ENCODE measurements at places on chromosomes 7 and 10.

DNA sequence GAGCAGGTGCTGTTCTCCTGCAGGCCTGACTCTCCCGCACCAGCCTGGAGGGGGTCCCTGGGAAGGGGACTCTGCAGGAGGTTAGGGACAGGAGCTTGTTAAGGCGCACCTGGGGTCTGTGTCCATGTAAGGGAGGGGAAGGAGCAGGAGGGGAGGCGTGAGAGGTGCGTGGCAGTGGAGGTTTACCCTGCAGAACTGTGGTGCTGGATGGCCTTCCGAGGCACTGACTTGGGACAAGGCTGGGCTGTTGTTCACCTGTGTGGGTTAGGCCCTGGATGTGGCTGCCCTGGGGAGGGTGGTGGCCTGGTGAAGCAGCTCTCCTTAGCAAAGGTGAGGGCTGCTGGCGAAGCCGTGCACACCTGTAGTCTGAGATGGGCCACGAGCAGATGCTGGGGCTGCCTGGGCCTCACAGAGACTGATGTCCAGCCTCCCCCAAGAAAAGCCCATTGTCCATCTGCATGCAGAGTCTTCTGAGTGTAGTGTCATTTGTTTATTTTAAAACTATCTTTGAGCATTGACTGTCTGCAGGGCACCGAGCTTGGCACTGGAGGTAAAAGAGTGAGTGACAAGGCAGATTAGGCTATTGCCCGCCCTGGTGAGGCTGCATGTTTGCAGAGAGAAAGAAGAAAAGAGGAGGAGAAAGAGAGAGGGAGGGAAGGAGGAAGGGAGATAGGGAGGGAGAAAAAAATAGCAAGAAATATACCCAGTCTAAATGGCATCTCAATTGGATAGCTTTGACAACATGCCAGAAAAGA, 225.3 kb downstream of the GLRX3 start:
- DNase-seq = no peak

GRCh38 chr7:16657656-16658279, 11.8 kb downstream of the BZW2 start:
- no peak for DNase-seq

DNA sequence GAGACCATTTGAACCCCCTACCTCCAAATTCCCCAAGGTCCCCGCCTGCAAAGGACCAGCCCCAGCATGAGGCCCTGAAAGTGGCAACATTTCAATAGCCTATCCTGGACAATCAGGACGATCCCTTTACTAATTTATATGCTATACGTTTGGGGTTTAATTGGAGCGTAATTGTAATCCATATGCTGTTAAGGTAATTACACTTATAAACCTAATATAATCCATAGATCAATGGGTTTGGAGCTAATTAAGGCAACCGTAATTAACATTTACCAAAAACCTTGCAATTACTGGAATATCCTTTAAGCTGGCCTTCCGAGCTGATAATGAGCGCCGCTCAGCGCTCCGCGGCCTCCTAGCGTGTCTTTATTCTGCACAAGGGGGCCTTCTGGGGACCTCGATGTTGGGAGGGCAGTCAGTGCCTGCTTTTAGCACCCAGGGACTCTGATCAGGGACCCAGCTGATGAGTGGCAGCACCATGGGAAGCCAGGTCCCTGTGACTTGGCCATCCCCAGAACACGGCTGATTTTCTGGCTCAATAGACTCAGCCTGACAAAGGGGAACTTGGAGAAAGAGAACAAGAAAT, 91.2 kb downstream of the LHPP start:
- DNase-seq = no peak

DNA sequence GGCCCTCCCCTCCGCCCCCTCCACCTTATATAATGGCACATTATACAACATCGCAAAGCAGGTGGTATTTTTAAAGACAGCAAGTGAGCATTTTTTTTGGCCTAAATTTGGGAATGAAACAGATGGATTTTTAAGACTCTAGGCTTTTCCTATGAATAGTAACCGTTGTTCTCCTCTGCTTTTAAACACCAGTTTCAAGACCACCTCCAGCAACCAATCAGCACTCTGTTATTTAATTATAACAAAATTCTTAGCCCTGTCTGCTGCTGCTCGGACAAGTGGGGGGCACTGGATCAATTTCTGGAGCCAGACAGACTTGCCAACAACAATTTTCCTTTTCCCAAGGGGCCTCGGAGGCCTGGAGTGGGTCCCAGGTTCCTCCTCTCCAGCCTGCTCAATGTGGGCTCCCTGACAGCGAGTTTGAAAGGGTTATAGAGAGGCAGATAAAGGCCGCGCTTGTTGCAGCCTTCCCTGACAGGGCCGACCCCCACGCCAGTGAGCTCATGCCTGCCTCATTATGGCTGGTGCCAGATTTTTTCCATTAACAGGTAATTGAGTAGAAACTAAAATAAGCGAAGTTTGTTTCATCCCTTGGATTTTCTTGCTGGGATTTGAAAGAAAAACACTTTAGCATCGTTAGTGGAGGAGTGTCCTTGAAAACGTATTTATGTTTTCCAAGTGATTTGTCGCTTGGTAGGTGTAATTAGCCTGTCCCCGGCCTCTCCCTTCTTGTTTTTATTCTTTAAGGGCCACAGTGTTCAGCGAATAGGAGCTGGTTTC, 227.3 kb downstream of the TCF7L2 start:
- peak; percentile 46 for DNase-seq

DNA sequence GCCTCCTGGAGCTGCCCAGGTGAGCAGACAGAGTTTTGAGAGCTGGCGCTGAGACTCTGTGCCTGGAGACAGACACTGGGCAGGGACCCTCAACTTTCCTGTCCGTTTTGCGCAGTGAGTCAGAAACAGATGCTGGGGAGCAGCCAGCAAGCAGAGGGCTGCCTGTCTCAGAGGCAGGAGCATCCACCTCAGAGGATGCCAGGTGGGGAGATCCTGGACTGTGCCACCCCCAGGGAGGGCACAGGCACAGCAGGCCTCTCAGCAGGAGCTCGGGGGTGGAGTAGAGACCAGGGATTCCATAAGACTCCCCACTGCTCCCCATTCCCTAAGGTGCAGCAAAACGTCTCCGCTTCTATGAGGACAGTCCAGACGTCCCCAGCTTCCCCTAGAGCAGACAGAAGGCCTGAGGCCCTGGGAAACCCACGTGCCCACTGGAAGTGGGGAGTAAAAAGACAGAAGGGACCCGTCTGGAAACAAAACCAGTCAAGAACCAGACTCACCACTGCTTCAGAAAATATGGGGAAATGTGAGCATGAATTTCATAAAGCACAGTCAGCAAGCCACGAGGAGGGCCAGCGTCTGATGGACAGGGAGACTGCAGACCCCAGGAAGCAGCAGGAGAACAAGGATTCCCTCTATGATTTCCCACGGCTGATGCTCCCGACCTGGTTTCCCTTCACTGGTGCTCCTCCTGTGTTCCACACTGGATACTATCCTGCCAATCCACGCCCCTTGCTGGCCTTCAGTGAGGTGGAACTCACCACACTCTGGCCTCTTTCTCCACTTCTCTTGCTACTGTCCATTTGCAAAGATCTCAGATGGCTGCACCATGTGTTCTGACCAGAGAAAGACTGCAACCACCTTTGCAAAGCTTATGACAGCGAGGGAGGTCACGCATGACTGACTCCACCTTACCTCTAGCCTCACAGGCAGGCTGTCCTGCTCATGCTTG, 151.3 kb upstream of the FAM20C start:
- DNase-seq = no peak

DNA sequence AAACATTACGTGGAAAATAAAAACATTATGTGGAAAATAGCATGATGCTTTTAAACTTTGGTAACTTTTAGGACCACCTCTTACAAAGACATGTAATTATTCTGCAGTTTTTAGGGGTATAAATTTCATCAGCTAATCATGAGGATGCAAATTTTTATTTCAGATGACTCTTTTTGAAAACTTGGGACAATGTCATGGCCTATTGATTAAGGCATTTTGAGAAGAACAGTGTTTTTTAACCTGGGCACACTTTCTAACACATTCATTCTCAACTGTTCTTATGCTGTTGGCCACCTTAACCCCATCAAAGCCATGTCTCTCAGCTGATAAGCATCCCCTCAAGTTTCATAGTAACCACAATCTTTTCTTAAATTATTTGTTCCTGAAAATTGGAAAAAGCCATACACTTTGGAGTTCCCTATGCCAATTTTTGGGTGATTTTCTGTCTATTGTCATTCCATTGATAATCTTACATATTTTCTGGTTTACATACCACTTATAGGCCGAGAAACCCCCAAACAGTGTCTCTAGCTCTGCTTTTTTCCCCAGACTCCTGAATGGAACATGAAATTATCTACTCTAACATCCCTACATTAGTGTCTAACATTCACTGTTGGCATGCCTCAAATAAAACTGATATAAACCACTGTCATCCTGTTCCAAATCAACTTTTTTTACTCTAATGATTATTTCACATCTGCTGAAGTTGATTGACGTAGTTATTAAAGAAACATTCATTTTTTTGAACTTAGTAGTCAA, 14.6 kb downstream of the AKR1C3 start:
- no peak for DNase-seq

DNA sequence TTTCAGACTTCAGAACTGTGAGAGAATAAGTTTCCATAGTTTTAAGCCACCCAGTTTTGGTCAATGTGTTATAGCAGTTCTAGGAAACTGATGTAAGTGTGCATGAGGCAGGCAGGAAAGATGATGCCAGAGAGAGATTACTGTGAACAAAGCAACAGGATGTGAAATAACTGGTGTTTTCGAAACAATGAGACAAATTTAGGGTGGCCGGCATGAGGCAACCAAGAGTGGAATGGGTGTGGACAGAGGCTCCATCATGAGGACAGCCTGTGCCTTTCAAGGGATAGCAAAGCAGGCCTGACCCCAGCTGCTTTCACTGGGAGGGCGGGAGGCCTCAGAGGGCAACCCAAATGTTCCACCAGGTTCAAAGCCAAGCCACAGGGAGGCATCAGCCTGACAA, 67.3 kb upstream of the UCN3 start:
- no peak for DNase-seq

- no peak for DNase-seq
Observed at GRCh38 chr10:97651773-97652172, 11.3 kb downstream of the PI4K2A start.

- no peak for DNase-seq
Observed at GRCh38 chr7:65308300-65308678, 65.4 kb upstream of the ZNF92 start.

GRCh38 chr7:25282194-25282593, 53.9 kb upstream of the NPVF start:
- DNase-seq = no peak

DNA sequence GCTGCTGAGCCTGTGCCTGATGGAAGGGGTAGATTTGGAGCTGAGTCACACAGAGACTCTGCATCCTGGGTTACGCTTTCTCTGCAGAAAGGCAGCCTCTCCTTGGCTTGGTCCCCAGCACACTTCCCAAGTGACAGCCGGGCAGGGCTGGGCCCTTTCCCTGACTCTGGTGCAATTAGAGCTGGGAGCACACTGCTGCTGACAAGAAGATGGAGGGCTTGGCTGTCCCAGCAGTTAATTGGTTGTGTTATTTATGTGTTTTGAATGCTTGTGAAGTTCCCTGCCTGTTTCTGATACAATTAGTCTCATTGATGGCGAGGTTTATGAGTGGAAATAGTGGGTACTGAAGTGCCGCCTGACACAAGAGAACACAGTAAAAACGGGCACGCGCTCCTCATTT, 123.6 kb downstream of the TCERG1L start:
- no peak for DNase-seq

DNA sequence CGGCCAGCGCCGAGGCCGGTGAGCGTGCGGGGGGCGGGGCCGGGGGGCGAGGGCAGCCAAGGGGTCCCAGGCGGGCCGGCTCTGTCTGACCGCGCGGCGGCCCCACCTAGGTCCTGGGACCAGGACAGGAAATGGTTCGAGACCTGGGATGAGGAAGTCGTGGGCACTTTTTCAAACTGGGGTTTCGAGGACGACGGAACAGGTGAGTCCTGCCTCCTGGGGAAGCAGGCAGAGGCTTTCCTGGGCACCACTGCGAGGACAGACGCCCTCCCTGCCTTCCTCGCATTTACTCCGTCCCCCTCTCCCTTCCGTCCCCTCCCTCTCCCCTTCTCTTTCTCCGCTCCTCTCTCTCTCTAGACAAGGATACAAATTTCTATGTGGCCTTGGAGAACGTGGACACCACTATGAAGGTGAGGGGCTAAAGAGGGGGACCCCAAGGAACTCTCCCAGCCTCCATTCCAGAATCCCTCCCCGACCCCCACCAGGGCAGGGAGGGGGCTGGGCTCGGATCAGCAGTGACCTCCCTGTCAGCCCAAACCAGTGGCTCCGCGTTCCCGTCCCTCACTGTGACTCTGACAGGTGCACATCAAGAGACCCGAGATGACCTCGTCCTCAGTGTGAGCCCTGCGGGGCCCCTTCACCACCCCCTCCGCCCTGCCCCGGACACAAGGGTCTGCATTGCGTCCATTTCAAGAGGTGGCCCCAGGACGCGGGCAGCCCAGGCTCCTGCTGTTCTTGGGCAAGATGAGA, 2.6 kb upstream of the MUC12 start:
- peak; percentile 41 for DNase-seq

GRCh38 chr7:12244129-12244528, 33.0 kb downstream of the TMEM106B start:
- no peak for DNase-seq

- no peak for DNase-seq
Observed at GRCh38 chr10:11789306-11789705, 33.9 kb upstream of the PROSER2 start.

- DNase-seq = no peak
Observed at GRCh38 chr10:104773105-104773504, 132.0 kb downstream of the SORCS3 start.

DNA sequence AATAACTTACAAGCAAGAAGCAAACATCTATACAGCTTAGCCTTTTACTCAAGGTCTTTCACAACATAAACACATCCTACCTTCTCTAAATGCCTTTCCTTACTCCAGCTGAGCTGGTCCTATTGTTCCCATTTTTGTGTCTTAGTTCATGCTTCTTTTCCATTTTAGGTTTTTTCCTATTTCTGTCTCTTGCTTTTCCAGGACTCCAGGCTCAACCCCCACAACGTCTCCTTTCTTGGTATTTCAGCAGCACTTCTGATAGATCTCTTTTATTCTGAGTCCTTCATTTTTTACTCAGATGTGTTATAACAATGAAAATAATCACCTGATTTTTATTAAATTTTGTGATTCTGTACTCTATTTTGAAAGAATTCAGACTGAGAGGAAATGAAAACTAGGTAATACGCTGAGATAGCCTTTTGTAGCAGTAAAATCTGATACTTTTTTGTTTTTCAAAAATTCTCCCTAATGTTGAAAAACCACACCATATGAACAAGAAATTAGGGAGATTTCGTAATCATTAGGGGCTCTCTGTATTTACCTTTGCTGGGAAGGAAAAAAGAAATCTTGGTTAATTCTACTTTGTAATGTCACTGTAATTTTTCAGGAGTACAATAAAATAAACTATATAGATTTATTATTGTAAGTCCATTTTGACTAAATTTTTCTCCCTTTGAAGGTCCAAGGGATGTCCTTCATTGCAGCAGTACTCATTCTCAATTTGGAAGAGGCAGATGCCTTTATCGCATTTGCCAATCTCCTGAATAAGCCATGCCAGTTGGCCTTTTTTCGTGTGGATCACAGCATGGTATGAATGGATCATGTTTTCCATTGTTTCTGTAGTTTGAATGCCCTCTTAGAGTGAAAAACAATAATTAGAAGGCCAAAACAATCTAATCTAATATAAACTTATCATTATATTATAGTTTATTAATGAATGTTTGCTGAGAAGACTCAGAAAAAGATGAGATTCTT, 24.0 kb upstream of the HELLS start:
- DNase-seq = no peak
